DND-41 (cell line): ENCODE measurements at places on chromosomes 4 and X.

DNA sequence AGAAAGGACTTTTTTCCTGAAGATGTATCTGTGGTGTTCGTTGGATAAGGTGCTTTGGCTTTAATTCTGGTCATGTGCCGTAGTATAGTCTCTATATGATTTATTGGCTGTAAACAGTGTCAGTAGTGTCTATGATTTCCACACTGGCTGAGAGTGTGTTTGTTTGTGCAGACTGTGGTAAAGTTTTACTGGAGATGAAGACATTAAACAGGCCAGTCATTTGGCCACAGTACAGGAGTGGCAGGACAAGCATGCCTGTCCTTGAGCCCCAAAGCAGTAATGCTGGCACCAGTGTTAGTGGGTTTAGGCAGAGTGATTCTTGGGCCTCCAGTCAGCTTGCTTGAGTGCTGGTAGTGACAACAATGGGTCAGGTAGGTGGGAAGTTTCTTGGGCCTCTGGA is 1023.9 kb upstream of the GRID2 start:
- H3K27ac ChIP-seq = no peak overlapping the region
- H3K4me1 ChIP-seq = no peaks in the 10 kb centered on the region
- H3K36me3 ChIP-seq = no peaks in the 10 kb centered on the region
- DNase-seq = no peak
- no peaks in the 10 kb centered on the region for H3K27me3 ChIP-seq

GRCh38 chr4:23920716-23921446 is 31.0 kb upstream of the PPARGC1A start:
- H3K4me3 ChIP-seq = no peak overlapping the region
- H3K27me3 ChIP-seq = no peaks in the 10 kb centered on the region
- no peaks in the 10 kb centered on the region for H3K4me1 ChIP-seq
- DNase-seq = no peak
- no peak overlapping the region for H3K27ac ChIP-seq

DNA sequence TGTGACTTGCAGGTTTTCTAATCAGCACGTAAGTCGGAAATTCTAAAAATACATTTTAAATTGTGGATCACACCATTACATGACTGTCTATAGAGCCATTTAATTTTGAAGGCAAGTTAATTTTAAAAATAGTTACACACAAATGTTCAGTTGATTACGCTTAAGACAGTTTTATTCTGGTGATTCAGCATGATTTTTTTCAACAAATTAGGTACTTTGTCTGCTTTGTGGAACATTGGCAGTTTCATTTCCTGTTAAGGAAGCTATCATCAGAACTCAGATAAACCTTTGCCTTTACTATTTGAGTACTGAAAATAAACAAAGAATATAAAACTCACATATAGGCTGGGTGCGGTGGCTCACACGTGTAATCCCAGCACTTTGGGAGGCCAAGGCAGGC is 19.5 kb downstream of the SAT1 start:
- no peaks in the 10 kb centered on the region for H3K4me1 ChIP-seq
- no peaks in the 10 kb centered on the region for H3K27me3 ChIP-seq
- H3K27ac ChIP-seq = no peak overlapping the region
- H3K4me3 ChIP-seq = no peak overlapping the region

- no peaks in the 10 kb centered on the region for H3K27me3 ChIP-seq
- H3K36me3 ChIP-seq = no peaks in the 10 kb centered on the region; the same call in 1 of the 2 replicates
- H3K4me3 ChIP-seq = no peak overlapping the region
- no peaks in the 10 kb centered on the region for H3K4me1 ChIP-seq
Observed at GRCh38 chr4:26779224-26779623, 81.4 kb upstream of the STIM2 start.

DNA sequence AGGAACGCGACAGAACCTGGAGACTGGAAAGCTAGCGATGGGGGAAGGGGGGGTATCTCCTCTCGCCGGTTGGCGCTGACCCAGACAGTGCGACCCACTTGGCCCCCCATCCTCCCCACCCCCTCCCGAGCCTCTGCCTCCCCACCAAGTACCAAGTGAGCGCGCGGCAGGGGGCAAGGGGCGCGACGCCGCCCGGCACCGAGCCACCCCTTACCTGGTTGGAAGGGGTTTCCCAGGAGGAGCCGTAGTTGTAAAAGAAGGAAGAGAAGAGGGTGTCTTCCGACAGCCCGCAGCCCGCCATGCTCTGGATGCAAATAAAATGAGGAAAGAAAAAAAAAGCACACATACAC is 112.2 kb downstream of the DHX15 start:
- H3K27me3 ChIP-seq = no peaks in the 10 kb centered on the region
- no peaks in the 10 kb centered on the region for H3K36me3 ChIP-seq
- H3K27ac ChIP-seq = no peak overlapping the region
- H3K4me3 ChIP-seq = no peak overlapping the region

- H3K4me3 ChIP-seq = no peak overlapping the region
- H3K27ac ChIP-seq = no peak overlapping the region
- H3K4me1 ChIP-seq = no peaks in the 10 kb centered on the region
- no peaks in the 10 kb centered on the region for H3K36me3 ChIP-seq
- DNase-seq = no peak
Observed at GRCh38 chr4:180542445-180543100, 1700.6 kb upstream of the TENM3 start.

DNA sequence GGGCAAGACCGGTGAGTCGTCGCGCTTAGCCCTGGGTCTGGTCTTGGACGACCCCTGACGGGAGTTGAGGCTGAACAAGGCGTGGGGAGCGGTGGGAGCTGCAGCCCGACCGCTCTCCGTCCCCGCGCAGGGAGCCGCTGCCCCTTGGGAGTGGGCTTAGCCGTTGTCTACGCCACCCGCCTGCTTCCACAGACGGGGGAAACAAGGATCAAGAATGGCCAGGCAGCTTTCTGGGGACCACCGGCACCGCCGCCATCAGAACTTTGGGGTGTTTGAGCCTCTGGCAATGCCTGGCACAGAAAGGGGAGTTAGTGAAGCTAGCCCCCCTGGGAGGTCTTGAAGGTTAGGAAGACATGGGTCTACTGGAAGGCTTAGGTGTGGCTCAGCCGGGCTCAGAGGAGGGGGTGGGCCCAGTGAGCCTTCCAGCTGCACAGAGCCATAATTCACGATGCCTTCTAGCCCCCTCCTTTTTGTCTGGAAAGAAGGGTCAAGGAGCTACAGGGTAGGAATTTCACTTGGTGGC is 583 bp downstream of the RASL11B start:
- no peaks in the 10 kb centered on the region for H3K27me3 ChIP-seq
- H3K27ac ChIP-seq = no peak overlapping the region
- H3K4me1 ChIP-seq = no peaks in the 10 kb centered on the region
- no peak for DNase-seq
- H3K36me3 ChIP-seq = no peaks in the 10 kb centered on the region
